ENCODE measurements at places on chromosomes 6 and 20.

DNA sequence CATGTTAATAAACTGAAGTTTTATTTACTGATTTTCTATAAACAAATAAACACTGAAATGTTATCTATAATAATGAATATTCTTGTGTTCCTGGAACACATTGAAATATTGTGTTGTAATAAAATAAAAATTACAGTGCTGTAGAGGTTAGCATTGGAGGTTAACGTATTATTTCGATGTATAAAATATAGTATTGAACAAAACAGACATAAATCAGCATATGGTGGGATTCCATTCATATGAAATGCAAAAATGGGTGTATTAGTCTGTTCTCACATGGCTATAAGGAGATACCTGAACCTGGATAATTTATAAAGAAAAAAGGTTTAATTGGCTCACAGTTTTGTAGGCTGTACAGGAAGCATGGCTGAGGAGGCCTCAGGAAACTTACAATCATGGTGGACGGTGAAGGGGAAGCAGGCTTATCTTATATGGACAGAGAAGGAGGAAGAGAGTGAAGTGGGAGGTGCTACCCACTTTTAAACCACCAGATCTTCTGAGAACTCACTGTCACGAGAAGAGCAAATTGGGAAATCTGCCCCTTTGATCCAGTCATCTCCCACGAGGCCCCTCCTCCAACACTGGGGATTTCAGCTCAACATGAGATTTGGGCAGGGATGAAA is 24.6 kb upstream of the BMP6 start:
- DNase-seq: no peak

DNA sequence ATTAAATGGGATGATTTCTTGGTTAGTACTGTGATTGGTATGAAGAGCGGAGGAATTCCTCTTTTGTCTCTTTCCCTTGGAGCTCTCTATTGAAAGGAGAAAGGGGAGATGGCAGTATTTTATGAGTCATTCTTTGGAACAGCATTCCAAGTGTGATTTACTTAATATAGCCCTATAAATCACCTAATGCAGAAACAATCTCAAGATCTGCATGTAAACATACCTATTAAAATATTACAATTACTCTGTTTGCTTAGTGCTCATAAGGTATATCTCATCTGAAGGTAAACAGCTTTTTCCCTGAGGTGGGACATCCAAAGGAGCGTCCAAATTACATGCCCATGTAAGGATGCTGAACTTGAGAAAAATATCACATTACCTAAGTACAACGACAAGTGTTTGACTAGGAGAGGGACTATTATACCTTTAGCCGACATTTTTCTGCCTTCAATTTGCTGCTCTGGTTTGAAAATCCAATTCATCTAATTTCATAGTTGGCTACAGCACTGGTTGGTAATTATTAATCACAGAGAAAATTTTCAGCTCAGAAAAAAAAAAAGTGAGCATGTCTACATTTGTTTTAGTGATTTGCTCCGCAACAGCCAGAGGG is 229.0 kb downstream of the FOXC1 start:
- DNase-seq: no peak

DNA sequence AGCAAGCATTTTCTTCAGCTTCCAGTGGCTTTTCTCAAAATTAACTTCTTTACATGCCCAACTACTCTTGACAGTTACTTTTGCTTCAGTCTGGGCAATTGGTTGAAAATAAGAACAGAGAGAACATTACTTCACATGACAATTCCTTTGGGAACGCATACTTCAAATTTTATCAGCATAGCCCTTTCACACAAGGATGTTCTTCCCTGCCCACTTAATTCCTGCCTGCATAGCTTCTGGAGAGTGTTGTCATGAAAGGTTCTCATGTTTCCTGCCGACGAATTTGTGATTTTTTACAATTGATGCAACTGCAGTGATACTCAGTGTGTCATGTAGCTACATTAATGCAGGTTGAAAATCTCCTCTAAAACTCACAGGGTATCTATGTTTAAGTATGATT is 22.0 kb upstream of the SNRNP48 start:
- DNase-seq: no peak

DNA sequence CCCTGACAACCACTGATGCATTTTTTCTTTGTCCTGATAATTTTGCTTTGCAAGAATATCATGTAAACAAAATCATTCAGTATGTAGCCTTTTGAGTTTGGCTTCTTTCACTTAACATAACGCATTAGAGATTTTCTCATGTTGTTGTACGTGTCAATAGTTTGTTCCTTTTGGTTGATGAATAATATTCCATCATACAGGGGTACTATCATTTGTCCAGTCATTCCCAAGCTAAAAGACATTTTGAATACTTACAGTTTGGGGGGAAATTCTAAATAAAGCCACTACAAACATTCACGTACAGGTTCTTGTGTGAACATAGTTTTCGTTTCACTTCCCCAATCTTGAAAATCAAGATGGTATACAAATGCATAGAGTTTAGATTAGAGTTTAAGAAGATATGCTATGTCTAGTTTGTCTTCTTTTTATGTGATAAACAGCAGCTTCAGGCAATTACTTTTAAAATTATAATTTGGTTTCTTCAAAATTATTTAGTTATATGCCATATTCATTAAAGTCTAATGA is 5.2 kb downstream of the HAO1 start:
- no peak for DNase-seq

DNA sequence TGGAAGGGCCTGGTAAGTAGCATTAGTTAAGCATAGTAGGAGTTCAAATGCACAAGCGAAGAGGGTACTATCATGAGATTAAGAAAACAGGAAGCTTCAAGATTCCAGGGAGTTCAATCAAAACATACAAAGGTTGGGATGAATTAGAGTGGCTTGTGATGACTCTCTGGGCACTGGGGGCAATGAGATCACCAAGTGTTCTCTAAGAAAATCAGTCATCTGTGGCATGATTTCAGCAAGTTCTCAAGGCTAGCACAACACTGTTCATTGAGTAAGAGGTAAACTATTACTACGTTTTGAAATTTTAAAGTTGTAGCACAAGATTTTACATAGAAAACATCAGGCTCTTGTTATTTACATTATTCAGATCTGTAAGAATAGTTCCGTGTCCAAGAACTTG is 139.7 kb upstream of the FLRT3 start:
- no peak for DNase-seq

GRCh38 chr6:53699462-53699861 is 33.9 kb upstream of the KLHL31 start:
- no peak for DNase-seq

GRCh38 chr6:94955156-94955555 is 622.2 kb upstream of the MANEA start:
- DNase-seq: no peak
